ENCODE measurements at places on chromosomes 13 and 19. TPM values are rescaled to one million over a fixed set of nuclear protein-coding genes. Genes with fewer than 3 reads are reported as not detected.

GRCh38 chr19:3881272-3882040 is 971 bp downstream of the ATCAY start:
- DNase-seq: no peak

GRCh38 chr19:48135411-48135810 is 24.8 kb upstream of the PLA2G4C start:
- no peak for DNase-seq

- DNase-seq: no peak
Observed at GRCh38 chr13:23626700-23627099, 56.5 kb downstream of the TNFRSF19 start.

- DNase-seq: peak; percentile 76
Observed at GRCh38 chr13:26497968-26498511, 59.4 kb upstream of the WASF3 start.

- no peak for DNase-seq
Observed at GRCh38 chr13:83878691-83879430, 3.4 kb downstream of the SLITRK1 start.

ACTMAP gene
- total RNA-seq: 0.51 TPM
